SHP77 (cell line): ENCODE measurements at places on chromosomes 13 and 19.
A peak's percentile ranks its signal among the peaks of the same experiment; 100 is the strongest.

- DNase-seq, result no peak
Observed at GRCh38 chr19:18434411-18435175, 3.3 kb downstream of the ISYNA1 start.

GRCh38 chr13:22569811-22570210 lies 611.0 kb upstream of the SGCG start:
- DNase-seq, result no peak

DNA sequence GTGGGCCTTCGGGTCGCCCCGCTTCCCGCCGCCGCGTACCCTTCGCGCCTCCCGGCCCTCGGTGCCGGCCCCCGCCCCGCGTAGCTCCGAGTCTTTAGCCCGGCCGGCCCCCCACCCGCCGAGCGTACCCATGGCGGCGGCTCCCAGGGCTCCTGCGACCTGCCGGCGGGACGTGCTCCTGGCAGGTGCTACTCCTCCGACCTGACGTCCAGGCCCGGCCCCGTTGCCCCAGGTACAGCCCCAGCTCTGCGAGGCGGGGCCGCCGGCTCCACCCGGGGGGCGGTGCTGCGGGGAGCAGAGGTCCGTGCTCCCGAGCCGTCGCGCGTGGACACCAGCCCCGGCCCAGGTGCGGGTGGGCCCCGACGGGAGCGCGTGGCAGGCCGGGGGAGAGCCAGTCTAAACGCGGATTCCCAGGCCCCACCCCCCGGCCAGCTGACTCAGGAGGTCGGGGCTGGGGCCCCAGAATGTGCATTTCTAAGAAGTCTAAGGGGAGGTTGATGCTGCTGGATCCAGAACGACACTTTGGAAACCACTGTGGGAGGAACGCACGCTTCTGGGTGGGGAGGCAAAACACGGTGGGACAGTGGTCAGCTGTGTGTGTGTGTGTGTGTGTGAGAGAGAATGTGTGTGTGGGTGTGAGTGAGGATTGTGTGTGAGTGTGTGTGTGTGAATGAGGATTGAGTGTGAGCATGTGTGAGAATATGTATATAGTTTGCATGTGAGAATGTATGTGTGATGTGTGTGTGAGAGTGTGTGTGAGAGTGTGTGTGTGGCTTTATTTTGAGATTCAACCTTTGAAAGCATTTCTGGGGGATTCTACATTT lies at the start of gene SLC15A1:
TSS of gene SLC15A1 (minus strand) at position 206 of the 824 bp plus-strand sequence. CDS start at position 132, 74 bp downstream.
- no peak for DNase-seq

GRCh38 chr19:30434797-30435594 lies 62.8 kb downstream of the ZNF536 start:
- DNase-seq, result no peak

GRCh38 chr13:40247845-40248244 lies 418.6 kb downstream of the FOXO1 start:
- no peak for DNase-seq

GRCh38 chr19:14475251-14476073 lies at the start of gene PTGER1:
PTGER1 (minus strand) TSS chr19:14475354; CDS start chr19:14474320, 1,034 bp downstream.
- DNase-seq, result no peak

DNA sequence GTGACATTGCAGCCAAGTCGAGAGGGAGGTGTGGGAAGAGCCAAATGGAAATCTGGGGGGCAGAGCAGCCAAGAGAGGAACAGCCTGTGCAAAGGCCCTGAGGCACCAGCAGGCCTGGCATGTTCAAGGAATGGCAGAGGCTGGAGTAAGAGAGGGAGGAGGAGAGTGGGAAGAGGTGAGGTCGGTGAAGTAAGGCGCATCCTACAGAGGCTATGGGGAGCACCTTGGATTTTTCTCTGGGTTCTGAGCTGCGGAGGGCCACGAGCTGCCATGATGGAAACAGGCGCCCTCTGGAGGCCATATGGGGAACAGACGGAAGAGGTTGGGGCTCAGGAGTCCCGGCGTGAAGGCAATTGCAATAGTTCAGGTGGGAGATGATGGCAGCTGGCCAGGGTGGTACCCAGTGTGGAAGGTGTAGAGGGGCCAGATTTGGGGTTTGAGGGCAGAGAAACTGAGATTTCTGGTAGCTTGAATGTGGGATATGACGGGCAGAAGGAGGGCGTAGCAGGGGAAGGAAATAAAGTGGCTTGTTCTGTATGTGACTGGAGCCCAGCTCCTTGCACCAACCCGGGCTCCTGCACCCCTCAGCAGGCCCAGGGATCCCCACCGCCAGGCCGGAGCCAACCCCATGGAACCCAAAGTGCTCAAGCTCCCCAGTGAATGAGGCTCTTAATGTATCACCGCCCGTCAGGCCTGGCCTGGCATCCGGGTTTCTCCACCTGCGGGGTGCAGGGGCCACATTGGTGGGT lies 20.5 kb upstream of the STRN4 start:
- DNase-seq, result peak; percentile 36

GRCh38 chr13:48398450-48399095 lies 14.3 kb downstream of the LPAR6 start:
- no peak for DNase-seq

GRCh38 chr13:65921933-65922332 lies 1308.2 kb downstream of the PCDH9 start:
- no peak for DNase-seq

DNA sequence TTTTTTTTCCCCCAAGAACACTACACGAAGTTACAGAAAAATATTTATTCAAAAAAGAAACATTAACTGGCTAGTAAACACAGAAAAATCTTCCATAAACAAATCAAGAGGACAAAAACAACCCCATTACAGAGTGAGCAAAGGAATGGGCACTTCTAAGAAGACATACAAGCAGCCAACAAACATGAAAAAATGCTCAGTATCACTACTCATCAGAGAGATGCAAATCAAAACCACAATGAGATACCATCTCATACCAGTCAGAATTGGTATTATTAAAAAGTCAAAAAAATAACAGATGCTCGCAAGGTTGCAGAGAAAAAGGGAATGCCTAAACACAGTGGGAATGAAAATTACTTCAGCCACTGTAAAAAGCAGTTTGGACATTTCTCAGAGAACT lies 131.7 kb downstream of the UGGT2 start:
- no peak for DNase-seq

DNA sequence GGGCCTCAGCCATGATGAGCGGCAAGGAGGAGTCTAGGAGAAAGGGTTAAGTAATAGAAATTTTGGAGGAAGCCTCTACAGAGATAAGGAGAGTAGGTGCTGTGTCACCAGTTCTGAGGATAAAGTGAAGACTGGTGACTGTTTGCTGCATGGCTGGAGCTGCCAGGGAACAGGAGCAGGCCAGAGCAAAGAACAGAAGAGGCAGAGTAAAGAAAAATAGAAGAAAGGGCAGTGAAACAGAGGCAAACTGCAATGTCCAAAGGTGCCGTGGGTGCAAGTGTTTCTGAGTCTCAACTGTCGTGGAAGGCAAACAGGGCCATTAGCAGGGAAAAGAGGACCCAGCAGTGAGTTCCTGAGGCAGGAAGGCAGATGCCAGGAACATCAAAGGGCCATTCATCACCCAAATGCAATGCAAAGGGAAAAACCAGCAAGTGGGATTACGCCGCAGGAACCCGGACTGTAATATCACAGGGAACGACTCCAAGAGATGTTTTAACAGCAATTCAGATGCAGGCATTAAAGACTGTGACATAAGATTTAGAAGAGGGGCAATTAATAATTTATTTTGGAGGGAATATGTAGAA lies 318.3 kb downstream of the FOXO1 start:
- DNase-seq, result no peak

GRCh38 chr19:51124729-51125128 lies at the start of gene SIGLEC9:
SIGLEC9 (plus strand) TSS chr19:51124906; CDS start chr19:51124975, 69 bp downstream.
- no peak for DNase-seq

DNA sequence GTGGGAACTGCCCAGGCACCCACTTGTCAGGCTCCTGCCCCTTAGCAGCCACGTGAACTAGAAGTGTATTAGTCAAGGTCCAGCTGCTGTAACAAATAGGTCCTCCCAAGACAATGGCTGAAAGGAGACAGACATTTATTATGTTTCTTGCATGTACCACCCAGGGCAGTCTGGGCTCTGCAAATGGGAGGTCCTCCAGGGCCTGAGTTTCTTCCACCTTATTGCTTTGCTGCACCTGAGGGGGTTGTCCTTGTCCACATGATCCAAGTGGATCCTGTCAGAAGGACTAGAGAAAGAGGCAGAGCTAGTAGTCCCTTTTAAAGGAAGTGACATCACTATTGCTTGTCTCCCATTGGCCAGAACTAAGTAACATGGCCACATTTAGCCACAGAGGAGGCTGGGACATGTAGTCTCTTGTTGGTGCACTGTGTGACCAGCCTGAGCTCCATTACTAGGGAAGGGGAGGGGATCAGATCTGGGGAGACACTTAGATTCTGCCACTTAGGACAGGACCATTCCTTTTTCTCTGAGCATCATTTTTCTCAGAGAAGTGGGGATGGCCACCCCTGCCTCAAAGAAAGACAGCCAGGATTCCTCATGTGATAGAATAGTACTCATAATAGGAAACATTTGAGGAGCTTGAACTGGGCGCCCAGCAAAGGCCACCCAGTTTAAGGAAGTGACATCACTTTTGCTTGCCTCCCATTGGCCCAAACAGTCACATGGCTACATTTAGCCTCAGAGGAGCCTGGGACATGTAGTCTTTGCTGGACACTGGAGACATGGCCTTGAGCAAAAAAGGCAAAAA lies 15.1 kb downstream of the CC2D1A start:
- peak; percentile 22 for DNase-seq

- no peak for DNase-seq
Observed at GRCh38 chr13:37361608-37362007, 237.0 kb downstream of the POSTN start.
